Epithelial cell of proximal tubule (primary cell): ENCODE measurements at places on chromosomes 7 and 10. TPM values are rescaled to one million over a fixed set of nuclear protein-coding genes. Genes with fewer than 3 reads are reported as not detected.

Gene ANKRD30A
- total RNA-seq, result not detected in 2 replicates

Gene CXCL12
- 0.46 and 0.94 TPM in 2 replicates for total RNA-seq

Gene VPS41
- total RNA-seq, result 22.1 and 22.7 TPM in 2 replicates

Gene C10orf62
- 0.12 TPM in 1 of 2 replicates, not detected in the other for total RNA-seq

DNA sequence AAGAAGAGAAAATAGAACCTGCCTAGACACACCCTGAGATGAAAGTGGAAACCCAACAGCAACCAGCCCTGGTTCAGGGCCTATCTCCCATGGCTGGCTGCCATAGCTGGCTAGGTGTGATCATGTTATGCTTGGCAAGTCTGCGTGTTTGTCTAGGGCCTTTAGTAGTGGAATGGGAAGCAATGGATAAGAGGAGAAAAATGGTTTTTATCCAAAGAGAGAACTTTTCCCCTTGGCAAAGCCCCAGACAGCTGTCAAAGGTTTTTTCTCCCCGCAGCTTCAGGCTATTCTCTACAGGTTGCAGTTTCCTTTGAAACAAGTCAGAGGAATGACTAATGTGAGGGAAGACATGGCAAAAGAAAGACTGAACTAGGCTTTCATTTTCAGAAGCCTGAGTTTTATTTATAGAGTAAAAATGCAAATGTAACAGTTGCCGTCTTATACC, 161.5 kb downstream of the SEMA3D start:
- DNase-seq, result no peak

- no peak for DNase-seq
These were observed 144.2 kb downstream of the BMS1 start for GRCh38 chr10:42926843-42927242.

GRCh38 chr7:14937581-14937980, 35.0 kb upstream of the DGKB start:
- no peak for DNase-seq

- DNase-seq, result no peak
These were observed 37.4 kb upstream of the GARS1 start for GRCh38 chr7:30557245-30557644.

DNA sequence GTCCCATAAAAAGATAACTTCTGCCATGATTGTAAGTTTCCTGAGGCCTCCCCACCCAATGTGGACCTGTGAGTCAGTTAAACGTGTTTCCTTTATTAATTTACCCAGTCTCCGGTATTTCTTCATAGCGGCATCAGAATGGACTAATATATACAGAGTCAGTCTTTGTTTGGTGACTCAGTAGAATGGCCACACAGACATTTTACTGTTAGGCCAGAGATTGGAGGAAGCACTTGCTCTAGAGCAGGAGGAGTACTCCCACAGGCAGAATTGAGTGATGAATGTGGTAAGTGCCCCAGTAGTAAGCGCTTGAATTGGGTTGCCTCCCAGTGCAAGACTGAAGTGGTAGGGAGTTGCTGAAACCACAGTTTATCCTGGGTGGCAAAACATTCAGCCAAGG, 149.5 kb upstream of the SMIM30 start:
- DNase-seq, result no peak

GRCh38 chr7:151038951-151039849, 9.1 kb upstream of the ASIC3 start:
- no peak for DNase-seq

DNA sequence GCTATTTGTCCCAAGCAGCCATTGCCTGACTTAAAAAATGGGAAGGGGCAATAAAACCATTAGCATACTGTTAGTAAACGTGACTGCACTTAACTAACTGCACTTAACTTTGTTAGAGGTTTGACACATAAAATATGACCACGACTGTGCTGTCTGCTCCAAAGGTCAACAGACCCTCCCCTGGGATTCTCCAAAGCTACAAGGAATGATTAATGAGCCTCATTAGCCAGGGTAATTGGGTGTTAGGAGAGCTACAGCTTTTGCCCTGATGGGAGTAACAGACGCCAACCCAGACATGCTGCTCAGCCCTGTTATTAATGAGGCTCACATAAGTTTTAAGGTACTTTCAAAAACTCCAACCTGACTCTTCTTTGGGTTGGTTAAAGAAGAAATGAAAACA, 129.4 kb upstream of the PLPP4 start:
- no peak for DNase-seq

GRCh38 chr7:13153742-13154141, 466.3 kb downstream of the ARL4A start:
- no peak for DNase-seq

DNA sequence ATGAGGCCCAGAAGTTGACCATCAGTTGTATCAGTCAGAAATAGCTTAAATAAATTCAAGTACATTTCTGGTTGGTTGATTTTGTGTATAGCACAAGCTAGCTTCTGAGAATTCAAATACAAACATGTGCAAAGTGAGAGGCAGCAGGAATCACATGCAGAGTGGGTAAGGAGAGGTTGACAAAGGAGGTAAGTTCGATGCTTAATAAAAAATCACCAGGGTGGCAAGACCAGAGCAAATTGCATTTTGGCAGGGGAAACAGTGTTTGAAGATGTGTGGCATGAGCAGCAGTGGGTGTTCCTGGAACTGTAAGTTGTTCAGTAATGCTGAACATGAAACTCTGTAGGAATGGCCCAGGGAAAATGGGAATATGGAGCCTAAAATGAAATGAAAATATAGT, 52.6 kb downstream of the GNAI1 start:
- no peak for DNase-seq

DNA sequence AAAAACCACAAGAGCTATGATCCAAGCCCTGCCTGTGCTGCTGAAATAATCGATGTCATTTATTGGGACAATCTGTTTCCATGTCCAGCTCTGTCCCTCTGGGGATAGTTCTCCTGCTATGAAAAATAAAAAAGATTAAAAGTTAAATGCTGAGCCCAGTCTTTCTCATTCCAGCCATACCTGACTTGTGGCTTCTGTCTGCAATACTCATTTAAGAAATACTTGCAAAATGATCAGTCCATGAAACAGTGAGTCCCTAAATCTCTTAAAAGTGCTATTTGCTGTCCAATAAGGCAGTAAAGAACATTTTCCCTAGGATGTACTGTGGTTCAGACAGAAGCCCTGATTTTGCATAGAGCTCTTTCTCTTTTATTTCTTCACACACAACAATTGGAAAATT, 91.7 kb downstream of the SLC16A9 start:
- no peak for DNase-seq

DNA sequence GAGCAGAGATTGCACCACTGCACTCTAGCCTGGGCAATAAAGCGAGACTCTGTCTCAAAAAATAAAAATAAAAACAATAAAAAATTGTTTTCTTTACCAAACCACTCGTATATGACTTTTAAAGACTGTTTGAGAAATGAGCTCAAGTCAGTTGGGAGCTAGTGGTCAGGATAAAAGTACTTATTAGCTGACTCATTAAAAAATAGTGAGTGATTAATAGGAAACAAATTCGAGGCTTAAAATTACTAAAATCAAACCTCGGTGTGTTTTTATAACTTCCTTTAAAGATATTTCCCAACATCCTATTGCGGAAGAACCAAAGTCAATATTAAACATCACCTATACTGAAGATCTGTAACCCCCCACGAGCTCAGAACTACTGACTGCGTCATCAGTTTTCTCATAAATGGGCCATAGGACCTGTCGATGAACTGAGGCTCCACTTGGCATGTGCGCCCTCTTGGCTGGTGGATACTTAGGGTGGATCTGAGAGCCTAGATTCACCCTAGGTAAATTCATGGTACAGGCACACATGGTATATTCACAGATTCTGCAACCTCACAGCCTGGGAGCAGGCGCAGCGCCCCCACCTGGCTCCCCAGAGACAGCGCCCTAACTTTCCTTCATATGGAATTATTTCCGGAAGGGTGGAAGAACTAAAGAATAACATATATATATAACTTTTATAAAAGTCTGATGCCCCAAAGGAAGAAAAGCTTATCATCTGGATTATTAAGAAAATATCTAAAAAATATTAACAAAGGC, 9.2 kb downstream of the MKI67 start:
- no peak for DNase-seq

DNA sequence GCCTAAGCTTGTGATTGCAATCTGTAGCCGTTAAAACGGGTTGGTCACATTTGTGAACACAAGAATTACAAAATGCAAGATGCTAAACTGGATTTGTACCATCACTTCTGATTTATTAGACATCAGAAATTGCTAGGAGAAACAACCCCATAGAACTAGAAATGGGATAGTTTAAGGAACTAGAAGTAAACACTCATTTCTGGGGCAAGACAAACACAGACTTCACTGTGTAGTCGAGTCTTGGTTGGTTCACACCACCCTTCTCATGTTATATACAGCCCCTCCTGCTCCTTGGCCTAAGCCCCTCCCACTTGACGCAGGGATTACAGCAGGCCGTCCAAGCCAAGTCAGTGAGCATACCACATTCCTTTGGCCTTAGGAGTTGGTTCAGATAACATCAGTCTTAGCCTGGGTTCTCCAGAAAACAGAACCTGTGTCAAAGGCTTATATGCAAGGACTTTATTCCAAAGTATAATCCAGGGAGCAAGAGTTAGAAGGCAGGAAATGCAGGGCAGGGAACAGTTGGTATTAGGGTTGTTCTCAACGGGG, 2.0 kb upstream of the NRAP start:
- DNase-seq, result no peak
